ENCODE measurements at places on chromosomes 4 and X. TPM values are rescaled to one million over a fixed set of nuclear protein-coding genes. Genes with fewer than 3 reads are reported as not detected.

DNA sequence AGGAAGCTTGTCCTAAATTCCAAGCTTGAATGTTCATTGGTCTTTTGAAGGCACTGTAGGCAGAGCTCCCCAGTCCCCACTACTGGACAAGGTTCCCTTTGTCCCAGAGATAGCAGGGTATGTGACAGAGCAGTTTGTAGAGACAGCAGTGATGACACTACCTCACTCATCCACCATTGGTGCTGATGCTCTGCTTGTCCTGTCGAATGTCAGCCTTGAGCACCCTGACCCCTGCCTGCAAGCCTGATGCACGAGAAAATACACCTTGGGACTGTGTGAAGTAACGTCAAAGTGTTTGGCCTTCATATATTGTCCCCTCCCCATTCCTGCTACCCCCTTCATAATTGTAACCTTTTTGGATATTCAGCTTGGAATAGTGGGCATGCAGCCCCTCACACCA is 188.9 kb upstream of the EOLA2 start:
- H3K4me1 ChIP-seq: no peaks in the 10 kb centered on the region
- H3K27me3 ChIP-seq: no peaks in the 10 kb centered on the region
- no peak overlapping the region for H3K4me3 ChIP-seq
- no peaks in the 10 kb centered on the region for H3K36me3 ChIP-seq
- no peak for DNase-seq

DNA sequence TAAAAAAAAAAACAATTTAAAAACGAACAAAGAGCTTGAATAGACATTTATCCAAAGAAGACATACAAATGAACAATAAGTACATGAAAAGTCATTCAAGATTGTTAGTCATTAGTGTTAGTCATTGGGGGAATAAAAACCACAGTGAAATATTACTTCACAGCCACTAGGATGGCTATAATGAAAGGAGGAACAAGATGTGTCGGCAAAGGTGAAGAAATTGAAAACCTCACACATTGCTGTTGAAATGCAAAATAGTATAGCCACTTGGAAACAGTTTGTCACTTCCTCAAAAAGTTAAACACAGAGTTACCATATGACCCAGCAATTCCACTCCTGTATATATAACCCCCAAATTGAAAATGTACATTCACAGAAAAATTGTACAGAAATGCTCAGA is 45.2 kb upstream of the SLC39A8 start:
- no peaks in the 10 kb centered on the region for H3K36me3 ChIP-seq
- no peak for DNase-seq
- no peak overlapping the region for H3K27ac ChIP-seq
- no peak overlapping the region for H3K4me3 ChIP-seq
- no peaks in the 10 kb centered on the region for H3K27me3 ChIP-seq

DNA sequence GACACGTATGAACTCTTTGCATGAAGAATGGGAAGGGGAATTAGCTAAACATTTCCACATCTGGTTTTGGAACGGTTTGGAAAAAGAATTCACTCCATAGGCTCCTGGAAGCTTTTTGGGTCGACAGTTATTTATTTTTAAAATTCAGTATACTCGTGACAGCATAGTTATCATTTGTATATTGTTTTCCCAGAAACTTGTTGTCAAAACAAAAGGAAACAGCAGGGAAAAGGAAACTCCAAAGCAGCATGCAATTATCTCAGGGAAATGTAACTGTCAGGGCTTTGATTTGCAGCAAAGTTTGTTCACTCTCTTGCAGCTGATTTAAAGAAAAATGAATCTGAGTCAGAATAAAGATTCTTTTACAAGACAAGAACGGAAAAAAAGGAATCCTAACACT is 86.5 kb downstream of the PLAC1 start:
- no peaks in the 10 kb centered on the region for H3K27me3 ChIP-seq
- H3K36me3 ChIP-seq: no peaks in the 10 kb centered on the region
- no peak for DNase-seq
- H3K4me3 ChIP-seq: no peak overlapping the region

DNA sequence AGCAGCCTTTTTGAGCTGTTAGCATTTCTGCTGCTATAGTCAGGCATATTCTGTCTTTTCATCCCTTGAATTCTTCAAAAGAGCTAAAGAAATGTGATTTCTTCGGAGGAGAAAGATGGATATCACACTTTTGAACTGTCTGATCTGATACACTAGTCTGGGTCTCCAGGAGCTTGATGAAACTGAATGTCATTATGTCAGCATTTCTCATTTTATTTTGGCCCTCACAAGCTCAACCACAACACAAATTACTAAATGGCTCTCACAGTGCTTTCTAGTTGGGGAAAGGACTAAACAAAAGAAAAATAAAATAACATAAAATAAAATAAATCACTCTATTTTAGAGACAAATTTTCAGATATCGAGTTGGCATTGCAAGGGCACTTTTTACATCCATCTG is 655.3 kb upstream of the SPANXN1 start:
- H3K36me3 ChIP-seq: no peaks in the 10 kb centered on the region
- no peaks in the 10 kb centered on the region for H3K27me3 ChIP-seq
- H3K27ac ChIP-seq: no peak overlapping the region
- no peaks in the 10 kb centered on the region for H3K4me1 ChIP-seq
- DNase-seq: no peak

DNA sequence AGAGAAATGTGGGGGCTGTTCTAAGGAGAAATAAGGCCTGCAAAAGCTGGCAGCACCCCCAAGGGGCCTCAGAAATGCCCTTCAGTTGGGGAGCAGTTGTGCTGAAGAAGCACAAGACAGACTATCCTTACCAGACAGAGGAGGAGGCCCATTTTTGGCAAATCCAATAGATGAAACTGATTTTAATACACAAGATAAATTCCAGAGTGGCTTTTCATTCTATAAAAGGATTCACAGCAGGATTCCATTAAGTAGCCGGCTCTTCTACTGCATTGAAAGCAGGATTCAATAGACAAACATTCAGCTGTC is 8.1 kb downstream of the SEPTIN6 start:
- no peaks in the 10 kb centered on the region for H3K36me3 ChIP-seq
- no peak for DNase-seq
- H3K27ac ChIP-seq: no peak overlapping the region
- H3K27me3 ChIP-seq: no peaks in the 10 kb centered on the region

GRCh38 chrX:39823424-39823823 is 274.3 kb downstream of the BCOR start:
- no peak for DNase-seq
- H3K27ac ChIP-seq: no peak overlapping the region
- no peaks in the 10 kb centered on the region for H3K4me1 ChIP-seq
- H3K4me3 ChIP-seq: no peak overlapping the region
- H3K27me3 ChIP-seq: peaks cover 18% of the 10 kb centered on the region

DNA sequence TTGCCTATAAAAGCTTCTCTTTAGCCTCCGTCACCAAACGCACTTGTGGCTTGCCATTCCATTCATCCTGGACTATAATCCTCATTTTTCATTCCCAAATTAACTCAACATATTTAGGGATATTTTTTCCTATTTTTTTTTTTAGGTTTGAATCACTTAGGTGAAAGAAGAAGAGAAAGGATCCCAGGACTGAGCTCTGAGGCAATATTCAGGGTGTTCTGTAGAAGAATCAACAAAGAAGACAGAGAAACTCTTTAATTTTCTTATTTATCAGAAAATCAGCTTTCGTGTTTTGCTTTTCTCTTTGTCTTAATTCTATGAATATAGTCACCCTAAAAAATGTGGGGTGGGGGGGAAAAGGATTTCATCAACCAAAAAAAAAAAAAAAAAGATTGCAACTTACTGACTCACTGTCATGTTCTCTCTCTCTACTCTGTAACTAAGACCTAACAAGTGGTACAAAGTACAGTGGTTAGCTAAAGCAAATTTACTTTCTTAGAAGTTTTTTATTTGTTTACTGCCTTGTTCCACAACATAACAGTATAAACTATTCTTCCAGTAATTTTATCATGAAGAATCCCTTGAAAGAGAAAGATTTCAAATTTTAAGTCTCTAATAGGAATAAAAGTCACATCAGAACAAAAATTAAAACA is 272.0 kb downstream of the DHX15 start:
- no peak overlapping the region for H3K4me3 ChIP-seq
- no peaks in the 10 kb centered on the region for H3K27me3 ChIP-seq
- no peak for DNase-seq
- H3K27ac ChIP-seq: no peak overlapping the region
- no peaks in the 10 kb centered on the region for H3K4me1 ChIP-seq

GRCh38 chr4:40306976-40307375 is 28.2 kb upstream of the CHRNA9 start:
- no peak overlapping the region for H3K27ac ChIP-seq
- no peaks in the 10 kb centered on the region for H3K36me3 ChIP-seq
- no peak overlapping the region for H3K4me3 ChIP-seq
- DNase-seq: no peak

GRCh38 chr4:107640197-107640596 is 79.8 kb downstream of the PAPSS1 start:
- H3K4me3 ChIP-seq: no peak overlapping the region
- no peaks in the 10 kb centered on the region for H3K4me1 ChIP-seq
- H3K36me3 ChIP-seq: peaks cover 9% of the 10 kb centered on the region
- no peak for DNase-seq

- no peaks in the 10 kb centered on the region for H3K27me3 ChIP-seq
- no peaks in the 10 kb centered on the region for H3K36me3 ChIP-seq
- H3K4me3 ChIP-seq: no peak overlapping the region
These were observed 145.2 kb upstream of the SFRP2 start for GRCh38 chr4:153933915-153934687.

DNA sequence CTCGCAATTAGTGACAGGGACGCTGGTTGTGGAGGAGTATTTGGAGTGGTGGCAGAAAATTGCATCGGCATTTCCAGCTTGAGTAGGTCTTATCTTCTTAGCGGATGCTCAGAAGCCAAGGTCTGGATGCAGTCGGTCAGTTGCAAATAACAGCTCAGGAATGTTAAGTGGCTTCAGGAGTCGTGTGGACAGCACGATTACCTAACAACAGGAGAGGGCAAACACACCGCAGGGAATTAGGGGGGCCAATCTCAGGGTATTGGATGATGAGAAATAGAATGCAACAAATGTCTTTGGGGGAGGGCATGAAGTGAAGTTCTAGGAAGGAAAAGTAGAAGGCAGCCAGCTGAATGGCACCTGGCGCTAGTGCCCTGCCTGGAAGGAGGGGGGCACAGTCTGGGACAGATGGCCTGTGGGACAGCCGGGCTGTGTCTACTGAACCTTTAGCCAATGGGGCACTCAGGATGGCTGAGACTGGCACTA is 11.8 kb downstream of the RASL11B start:
- H3K4me1 ChIP-seq: peaks cover 4% of the 10 kb centered on the region
- no peak for DNase-seq
- no peaks in the 10 kb centered on the region for H3K36me3 ChIP-seq
- no peak overlapping the region for H3K4me3 ChIP-seq
- no peak overlapping the region for H3K27ac ChIP-seq

GRCh38 chr4:184590196-184590595 is 59.1 kb downstream of the CASP3 start:
- H3K4me1 ChIP-seq: no peaks in the 10 kb centered on the region
- no peaks in the 10 kb centered on the region for H3K27me3 ChIP-seq
- DNase-seq: no peak
- no peak overlapping the region for H3K27ac ChIP-seq
- no peak overlapping the region for H3K4me3 ChIP-seq

GRCh38 chrX:69085826-69086225 is 79.4 kb downstream of the PJA1 start:
- H3K4me1 ChIP-seq: peaks cover 7% of the 10 kb centered on the region
- no peak overlapping the region for H3K27ac ChIP-seq
- peaks cover 31% of the 10 kb centered on the region for H3K27me3 ChIP-seq
- no peak for DNase-seq

DNA sequence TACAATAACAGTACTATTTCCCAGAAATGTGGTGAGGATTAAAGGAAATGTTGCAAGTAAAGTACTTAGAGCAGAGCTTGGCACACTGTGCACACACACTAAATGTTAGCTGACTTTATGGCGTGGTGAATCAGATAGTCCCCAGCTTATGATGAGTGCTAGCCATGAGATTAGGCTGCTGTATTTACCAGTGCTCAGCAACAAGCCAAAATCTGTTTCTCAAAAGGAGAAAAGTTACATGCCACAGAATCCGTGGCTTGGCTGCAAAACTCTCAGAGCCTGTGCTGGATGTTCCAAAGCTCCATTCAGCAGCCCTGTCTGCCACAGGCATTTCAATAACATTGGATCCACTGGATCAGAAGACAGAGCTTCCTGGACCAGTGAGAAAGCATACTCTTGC is 12.8 kb upstream of the STBD1 start:
- no peaks in the 10 kb centered on the region for H3K36me3 ChIP-seq
- DNase-seq: no peak
- H3K27ac ChIP-seq: no peak overlapping the region
- peaks cover 12% of the 10 kb centered on the region for H3K27me3 ChIP-seq
- no peaks in the 10 kb centered on the region for H3K4me1 ChIP-seq

DNA sequence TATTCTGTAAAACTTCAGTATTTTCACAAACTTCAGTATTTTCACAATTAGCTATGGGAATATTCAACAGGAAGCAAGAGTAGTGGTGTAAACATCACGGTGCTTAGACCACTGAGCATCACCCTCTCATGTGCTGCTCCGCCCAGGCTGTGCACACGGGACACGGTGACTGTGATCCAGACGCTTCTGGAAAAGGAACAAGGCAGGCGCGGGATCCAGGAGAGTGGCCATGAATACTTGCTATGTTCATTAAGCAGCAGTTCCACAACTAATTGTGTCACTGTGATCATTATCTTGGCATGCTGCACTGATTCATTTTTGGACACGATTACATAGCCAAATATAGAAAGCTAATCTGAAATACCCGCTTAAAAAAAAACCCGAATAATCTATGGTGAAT is 19.6 kb upstream of the FAT1 start:
- H3K27ac ChIP-seq: peak overlapping the region; percentile 26
- H3K27me3 ChIP-seq: no peaks in the 10 kb centered on the region
- peaks cover 4% of the 10 kb centered on the region for H3K4me1 ChIP-seq
- H3K4me3 ChIP-seq: no peak overlapping the region
- DNase-seq: no peak
- H3K36me3 ChIP-seq: no peaks in the 10 kb centered on the region

DNA sequence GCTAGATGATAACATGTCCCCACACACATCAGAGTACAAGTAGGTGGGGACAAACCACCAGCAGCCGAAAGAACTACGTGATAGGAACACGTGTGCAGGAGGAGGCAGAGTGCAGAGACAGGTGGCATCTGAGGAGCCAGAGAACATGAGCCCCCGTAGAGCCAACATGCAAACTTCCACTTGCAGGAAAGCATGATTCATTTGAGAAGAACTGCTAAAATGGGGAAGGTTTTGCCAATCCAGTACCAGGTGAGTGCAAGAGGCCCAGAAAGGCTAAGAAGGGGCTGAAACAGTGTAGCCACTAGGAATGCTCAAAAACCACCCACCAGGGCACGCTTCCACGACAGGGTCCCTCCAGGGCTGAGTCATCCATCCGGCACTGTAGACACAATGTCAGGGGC is 149.8 kb upstream of the TENM3 start:
- H3K4me3 ChIP-seq: no peak overlapping the region
- H3K4me1 ChIP-seq: no peaks in the 10 kb centered on the region
- H3K27ac ChIP-seq: no peak overlapping the region
- no peaks in the 10 kb centered on the region for H3K36me3 ChIP-seq
- H3K27me3 ChIP-seq: no peaks in the 10 kb centered on the region

- H3K4me3 ChIP-seq: no peak overlapping the region
- H3K27ac ChIP-seq: peak overlapping the region; percentile 91
- DNase-seq: peak; percentile 86
- peaks cover 19% of the 10 kb centered on the region for H3K4me1 ChIP-seq
- H3K36me3 ChIP-seq: peaks cover 1% of the 10 kb centered on the region
These were observed 202.0 kb downstream of the DCLK2 start for GRCh38 chr4:150280081-150280895.

CCSER1 gene
- not detected for total RNA-seq

SLC6A14 gene
- not detected for total RNA-seq

CCKAR gene
- not detected for total RNA-seq

PNMA3 gene
- not detected for total RNA-seq

PNMA5 gene
- total RNA-seq: not detected

ETDA gene
- not detected for total RNA-seq

CLIC2 gene
- under 0.01 TPM for total RNA-seq

CFP gene
- under 0.01 TPM for total RNA-seq

CXCL3 gene
- not detected for total RNA-seq
